NCI-H2029 treated with DMSO at 0.1 percent for 48 hours (cell line): ENCODE measurements at places on chromosomes 5 and 9.

- DNase-seq: peak; percentile 84
Observed at GRCh38 chr5:144198386-144198785, 27.7 kb downstream of the KCTD16 start.

DNA sequence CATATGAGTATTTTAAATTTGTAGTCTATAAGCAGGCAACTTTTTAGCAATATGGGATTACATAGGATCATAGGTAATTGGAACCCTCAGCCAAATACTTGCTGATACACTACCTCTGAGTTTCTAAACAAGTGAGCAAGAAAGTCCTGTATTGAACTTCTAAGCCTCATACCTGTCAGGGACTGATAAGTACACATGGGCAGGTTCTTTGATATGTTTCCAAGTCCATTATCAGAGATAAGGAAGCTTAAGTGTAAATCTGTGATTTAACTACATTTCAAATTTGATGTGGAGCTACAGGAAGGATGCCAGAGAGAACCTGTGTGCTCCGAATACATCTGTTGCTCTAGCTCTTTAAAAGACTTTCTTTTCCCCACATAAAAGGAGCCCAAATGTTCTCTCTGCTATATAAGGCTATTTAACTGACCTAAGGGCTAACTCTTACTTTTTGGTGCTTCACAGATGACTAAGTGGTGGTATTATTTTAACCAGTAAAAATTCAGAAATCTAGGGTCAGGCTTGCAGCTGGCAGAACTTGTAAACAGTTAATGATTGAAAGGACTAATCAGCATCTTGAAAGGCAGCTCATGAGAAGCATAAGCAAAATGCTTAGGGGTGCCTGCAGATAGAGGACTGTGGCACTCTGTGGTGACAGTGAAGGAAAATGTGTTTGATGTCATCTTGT lies 228.6 kb downstream of the NR3C1 start:
- no peak for DNase-seq

- DNase-seq: peak; percentile 13
Observed at GRCh38 chr9:124279531-124280175, 21.9 kb downstream of the NEK6 start.

- no peak for DNase-seq
Observed at GRCh38 chr5:139293202-139293506, 386 bp upstream of the MATR3 start.
